AG08396 (cell line): ENCODE measurements at places on chromosomes 2 and 18.

DNA sequence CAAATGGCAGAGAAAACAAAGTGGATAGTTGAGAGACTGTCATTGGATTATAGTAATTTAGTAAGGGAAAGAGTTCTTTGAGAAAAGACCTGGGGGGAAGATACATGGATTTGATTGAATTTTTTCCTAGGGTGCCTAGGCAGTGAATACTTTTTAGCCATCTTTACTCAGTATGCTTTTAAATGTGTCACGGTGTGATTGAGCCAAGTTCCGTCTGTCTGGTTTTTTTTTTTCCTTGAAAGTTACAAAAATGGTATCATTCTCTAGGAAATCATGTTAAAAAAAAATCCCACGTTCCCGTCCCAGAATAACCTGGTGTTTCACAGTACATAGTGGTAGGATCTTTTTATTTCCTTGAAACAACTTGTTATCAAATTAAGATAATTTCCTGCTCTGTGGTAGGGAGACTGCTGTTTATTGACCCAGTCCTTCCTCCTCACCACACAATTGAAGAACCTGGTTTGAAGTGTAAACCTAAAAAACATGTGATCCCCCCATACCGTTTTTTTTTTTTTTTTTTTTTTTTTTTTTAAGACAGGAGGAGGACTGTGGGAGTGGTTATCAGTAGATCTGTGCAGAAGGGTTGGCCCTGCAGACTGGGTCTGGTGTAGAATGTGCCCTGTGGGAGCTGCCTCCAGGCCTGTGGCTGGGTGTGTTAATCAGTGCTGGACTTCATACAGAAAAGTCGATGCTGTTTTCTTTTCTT is 55.1 kb downstream of the DGKD start:
- DNase-seq = no peak

DNA sequence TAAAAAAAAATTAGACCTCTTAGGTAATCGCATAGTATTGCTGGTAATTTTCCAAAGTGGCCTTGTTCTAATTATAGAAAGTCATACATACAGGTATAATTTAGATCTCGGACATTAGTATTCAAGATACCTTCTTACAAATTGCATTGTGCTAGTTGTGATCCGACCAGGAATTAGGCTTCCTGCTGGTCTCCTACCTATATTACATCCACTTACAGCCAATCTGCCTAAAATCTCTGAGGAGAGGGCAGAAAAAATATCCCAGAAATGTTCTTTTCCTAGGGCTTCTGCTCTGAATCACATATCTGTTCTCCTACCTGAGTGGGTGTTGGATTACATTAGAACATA is 314.7 kb upstream of the GULP1 start:
- DNase-seq = no peak

GRCh38 chr2:56801770-56802169 is 618.0 kb downstream of the CCDC85A start:
- DNase-seq = no peak

DNA sequence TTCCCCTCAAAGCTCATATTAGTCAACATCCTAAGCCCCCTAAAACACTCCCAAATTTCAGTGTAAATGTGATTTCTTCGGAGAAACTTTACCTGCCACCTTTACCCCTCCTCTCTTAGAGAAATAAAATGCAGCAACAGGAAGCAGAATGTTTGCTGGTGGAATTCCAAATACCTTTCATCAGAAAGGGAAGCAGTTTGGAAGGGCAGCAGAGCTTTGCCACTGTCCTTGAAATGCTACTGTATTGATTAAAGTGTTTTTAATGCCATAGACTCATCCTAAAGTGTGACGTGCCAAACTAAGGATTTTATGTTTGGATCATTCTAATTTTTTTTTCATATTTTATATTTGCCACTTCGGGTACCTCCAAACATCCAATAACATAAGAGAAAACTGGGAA is 480.1 kb downstream of the NRXN1 start:
- no peak for DNase-seq

DNA sequence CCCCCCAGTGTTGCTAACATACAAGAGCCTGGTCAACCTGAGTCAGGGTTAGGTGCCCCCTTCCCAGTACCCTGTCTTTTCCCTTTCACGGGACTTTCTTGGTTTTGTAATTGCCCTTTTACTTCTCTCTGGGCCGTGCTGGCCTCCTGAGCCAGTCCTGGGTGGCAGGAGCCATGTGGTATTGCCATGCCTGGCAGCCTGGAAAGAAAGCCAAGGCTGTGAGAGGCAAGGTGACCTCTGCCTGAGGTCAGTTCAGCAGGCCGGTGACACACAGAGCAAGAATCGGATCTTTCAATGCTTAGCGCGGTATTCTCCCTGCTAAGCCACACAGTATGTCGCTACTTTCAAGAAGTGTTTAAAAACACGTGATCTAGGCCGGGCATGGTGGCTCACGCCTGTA is 52.3 kb downstream of the C18orf63 start:
- no peak for DNase-seq

DNA sequence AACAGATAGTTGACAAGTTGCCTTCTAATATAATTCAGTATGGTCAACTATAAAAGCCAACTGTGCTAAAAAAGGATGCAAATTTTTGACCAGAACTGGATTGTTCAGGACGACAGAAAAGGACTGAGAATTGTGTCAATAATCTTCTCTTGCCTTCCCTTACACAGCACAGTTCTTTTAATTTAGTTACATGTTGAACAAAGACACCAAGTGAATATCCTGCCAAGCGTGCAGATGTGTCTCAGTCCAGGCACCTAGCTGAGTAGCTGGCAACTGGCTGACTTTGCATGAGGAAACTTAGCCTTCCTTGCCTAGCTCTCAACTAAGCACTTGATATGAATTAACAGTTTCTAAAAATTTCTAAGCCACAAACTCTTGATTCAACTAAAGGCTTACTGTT is 801.4 kb downstream of the BCL11A start:
- DNase-seq = no peak

DNA sequence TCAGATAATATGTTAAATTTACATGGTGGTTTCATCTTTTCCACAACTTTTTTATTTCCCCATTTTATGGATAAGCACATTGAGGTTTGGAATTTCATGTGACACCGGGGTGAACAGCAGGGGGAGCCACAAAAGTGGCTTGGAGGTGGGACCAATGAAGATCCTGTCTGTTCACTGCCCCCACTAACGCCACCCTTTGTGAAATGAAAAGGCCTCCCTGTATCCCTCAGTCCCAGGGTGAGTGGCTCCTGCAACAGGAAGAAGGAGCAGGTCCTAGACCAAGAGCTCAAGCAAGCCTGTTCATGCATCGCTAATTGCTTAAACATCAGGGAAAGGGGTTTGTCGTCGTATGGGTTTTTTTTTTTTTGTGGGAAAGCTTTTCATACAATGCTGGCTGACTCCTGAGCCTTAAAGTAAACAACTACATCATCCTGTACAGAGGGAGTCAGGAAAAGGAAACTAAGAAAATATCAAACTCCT is 267.8 kb upstream of the EPAS1 start:
- DNase-seq = peak; percentile 47

GRCh38 chr2:57465067-57465466 is 581.5 kb upstream of the VRK2 start:
- no peak for DNase-seq

DNA sequence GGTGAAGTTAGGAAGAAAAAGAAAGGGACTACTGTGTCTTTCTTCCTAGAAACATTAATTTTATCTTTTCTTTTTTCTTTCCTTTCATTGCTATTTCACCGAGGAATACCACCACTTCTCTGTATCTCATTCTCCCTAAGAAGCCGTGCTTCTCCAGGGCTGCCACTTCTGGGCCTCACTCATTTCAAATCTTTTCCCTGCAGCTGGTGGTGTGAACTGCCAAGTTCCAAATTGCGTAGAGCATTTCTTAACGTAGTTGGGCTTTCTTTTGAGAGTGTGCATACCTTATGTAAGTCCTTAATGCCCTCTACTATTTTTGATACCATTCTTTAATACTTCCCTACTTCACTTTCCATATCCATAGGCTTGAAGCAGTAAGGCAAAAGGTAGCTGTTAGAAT is 66.7 kb upstream of the CYP1B1 start:
- no peak for DNase-seq

DNA sequence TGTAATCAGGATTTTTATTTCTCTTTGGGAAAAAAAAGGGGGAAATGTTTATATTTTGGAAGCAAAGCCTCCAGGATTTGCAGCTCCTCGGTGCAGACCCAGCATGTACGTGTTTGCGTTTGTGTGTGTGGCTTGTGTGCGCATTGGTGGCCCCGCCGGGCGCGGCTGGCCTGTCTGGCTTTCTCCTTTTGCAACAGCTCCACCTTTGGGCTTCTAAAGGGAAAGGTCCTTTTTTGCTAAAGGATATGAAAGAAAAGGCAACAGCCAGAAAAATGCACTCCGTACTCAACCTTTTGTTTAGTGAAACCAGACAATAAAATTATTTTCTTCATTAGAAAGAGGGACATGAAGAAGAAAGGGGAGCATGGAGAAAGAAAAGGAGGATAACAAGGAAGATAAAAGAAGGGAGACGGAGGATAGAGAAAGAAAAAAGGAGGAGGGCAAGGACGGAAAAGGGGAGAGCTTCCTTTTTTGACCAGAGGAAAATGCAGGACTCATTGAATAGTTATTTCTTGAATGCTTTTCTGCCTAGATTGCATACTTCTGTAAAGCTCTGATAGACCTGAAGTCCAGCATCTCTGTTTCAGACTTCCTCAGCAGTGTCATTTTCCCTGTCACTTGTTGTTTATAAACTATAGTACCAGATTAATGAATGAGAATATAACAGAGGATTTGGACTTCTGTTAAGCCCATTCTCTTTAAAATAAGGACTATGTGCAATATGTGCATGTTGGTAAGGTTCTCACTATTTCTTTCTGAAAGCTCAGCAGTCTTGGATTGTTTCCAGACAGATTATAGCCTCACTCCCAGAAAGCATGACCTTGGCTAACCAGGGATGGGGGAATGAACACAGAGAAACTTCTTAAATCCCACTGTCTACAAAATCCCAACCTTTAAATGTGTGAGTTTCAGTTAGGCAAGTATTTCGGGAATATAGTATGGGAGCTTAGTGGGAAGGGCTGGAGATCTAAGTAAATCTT is 563.1 kb upstream of the PIK3C3 start:
- peak; percentile 6 for DNase-seq

GRCh38 chr18:48022021-48022420 is 91.6 kb upstream of the SMAD2 start:
- DNase-seq = no peak

- DNase-seq = no peak
Observed at GRCh38 chr2:108280466-108280865, 8.2 kb upstream of the SULT1C2 start.

GRCh38 chr2:37366773-37367172 is 22.3 kb downstream of the QPCT start:
- DNase-seq = no peak

DNA sequence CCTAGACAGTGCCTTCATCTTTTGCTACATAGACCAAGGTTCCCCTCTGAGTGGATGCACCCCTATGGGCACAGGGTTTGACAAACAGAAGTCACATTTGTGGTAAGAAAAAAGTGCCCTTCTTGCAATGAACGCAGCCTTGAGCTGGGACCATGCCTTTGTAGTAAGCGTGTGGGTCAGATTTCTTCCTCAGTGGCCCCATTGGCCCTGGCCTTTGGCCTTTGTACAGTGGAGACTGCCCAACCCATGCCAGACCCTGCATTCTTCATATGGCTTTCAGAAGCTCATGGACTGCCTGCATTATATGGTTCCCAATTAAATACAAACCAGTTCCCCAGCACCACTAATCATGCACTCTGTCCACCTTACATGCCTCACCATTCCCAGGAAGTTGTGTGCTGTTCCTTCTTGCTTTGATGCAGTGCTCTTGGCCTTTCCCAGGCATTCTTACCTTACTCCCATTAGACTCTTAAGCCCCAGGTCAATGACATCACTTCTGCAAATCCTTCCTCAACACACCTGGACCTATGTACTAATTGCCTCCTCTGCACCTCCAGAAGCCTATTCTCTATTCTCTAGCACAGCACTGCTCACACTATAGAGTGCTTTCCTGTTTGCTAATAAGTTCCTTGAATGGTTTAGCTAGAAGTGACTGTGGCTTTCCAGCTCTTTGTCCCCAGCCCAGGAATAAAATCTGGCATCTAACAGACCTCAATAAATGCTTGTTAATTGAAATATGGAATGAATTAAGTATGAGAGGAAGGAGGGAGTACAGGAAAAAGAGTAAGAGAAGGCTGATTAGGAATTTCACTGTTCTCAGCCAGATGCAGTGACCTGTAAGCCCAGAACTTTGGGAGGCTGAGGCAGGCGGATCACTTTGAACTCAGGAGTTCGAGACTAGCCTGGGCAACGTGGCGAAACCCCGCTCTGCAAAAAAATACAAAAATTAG is 60.2 kb downstream of the TMEM247 start:
- no peak for DNase-seq

- no peak for DNase-seq
Observed at GRCh38 chr2:142893241-142893640, 15.8 kb downstream of the KYNU start.

GRCh38 chr2:22946553-22946952 is 438.4 kb upstream of the KLHL29 start:
- no peak for DNase-seq

DNA sequence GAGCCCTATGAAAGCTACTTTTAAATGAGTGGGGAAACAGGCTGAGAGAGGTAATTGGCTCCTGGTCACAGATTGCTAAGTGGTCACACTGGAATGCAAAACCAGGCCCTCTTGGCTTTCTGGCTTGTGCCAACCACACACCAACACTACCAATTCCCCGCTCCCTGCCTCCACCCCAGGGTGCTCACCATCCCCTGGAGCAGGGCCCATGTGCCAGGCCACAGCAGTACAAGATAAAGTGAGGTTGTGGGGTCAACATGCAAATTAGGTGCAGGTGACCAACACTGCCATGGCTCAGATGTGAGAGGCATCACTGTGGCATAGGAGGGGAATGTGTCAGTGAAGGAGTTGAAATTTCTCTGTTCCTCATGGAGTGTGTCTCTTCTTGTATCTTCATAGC is 312.5 kb downstream of the MYCN start:
- DNase-seq = no peak

GRCh38 chr2:54370405-54371104 is 85.6 kb upstream of the SPTBN1 start:
- no peak for DNase-seq

DNA sequence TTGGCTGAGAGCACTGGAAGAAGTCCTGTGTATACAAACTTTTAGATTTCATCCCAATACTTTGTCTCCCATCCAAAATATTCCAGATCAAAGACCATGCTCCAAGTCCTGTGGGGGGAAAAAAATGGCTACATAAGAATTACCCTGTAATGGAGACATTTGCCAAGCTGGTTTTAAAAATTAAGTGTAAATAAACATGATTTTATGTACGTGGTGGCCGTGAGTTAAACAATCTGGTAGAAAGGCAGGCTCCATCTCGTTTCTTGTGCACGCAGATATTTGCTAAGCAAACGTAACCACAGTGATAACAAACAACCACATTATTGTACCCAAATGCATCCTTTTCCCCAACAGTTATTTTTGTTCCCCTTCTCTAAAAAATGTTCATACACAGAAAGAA is 176.4 kb downstream of the ZNF516 start:
- no peak for DNase-seq
